Kasumi-1 (cell line): ENCODE measurements at places on chromosomes 7 and 10.

GRCh38 chr10:74507951-74508350, 318.4 kb upstream of the KAT6B start:
- no peak for DNase-seq

GRCh38 chr10:82813856-82814255, 938.9 kb downstream of the NRG3 start:
- DNase-seq, result no peak

GRCh38 chr7:105249216-105249615, 139.5 kb downstream of the SRPK2 start:
- no peak for DNase-seq

DNA sequence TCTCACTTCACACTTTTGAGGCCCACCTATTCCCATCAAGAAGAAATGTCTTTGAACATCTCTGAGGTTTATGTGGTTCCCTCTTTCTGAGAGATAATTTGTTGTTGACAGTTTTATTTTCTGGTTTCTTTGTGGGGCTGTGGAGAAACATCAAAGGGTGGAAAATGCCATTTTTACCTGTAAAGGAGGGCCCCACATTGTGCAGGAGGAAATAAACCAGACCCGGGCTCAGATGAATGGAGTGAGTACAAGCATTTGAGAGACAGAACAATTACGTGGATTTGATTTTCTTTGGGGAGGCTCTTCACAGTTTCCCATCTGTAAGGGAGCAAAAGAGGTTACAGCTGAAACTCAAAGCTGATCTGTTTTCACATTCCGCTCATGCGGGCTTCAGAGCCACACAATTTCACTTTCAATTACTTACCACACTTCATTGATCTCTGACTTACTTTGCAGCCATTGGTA, 29.8 kb downstream of the ITPRIP start:
- no peak for DNase-seq

DNA sequence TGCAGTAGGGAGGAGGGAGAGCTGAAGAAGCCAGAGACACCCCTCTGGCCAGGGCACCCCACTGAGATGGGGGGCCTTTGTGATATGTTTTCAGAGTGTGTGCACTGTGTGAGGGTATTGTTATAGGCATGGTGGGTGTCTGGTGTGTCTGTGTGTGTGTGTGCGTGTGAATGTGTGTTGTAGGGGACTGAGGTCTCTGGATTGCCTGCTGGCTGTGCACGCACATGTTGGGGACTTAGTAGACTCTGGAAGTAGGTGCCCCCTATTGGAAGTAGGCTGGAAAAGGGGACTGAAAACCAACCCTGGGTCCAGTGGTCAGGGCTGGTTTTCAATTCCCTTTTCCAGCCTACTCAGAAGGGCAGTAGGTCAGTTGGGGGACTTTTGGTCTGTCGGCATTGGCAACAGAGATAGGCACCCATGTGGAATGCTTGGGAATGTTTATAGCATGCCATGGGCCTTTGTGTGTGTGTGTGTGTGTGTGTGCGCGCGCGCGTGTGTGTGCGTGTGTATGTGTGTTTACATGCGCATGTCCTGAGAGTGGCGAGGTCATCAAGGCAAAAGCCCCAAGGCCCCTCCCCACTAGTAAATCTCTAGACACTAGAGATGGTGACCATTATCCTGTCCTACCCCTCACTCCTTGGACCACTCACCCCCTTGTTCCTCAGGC, 78.8 kb downstream of the HIF1AN start:
- DNase-seq, result no peak
